ENCODE measurements at places on chromosomes 2 and 18.

- DNase-seq = no peak
Observed at GRCh38 chr2:220279372-220279771, 651.9 kb downstream of the SLC4A3 start.

DNA sequence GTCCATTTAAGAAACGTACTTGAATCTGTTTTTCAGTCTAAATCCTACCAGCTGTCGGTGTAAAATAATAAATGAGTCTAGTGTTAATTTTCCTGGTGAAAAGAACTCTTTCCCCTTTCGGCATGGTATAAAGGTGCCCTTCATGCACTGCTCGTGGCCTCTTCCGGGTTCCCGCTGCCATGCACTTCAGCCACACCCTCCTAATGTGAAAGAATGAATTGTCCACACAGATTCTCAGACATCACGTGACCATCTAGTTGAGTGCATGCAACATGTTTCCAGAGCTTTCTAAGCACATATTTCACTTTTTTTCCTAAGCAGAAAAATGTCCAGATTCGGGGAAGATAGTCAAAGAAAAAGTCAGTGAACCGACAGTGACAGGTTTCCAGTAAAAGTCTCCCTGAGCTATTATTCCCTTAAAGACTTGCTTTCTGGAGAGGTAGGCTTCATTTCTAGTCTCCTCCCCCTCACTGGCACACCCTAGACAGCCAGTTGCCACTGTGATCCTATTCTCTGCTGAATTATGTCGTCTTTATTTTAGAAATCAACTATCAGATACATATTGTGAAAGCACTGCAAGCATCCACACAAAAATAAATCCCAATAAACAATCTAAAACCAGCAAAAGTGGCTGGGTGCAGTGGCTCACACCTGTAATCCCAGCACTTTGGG is 65.9 kb upstream of the RPL31 start:
- DNase-seq = no peak

- no peak for DNase-seq
Observed at GRCh38 chr2:231732604-231733003, 24.3 kb downstream of the PTMA start.

GRCh38 chr2:239267288-239267951 is 133.4 kb downstream of the HDAC4 start:
- DNase-seq = no peak

DNA sequence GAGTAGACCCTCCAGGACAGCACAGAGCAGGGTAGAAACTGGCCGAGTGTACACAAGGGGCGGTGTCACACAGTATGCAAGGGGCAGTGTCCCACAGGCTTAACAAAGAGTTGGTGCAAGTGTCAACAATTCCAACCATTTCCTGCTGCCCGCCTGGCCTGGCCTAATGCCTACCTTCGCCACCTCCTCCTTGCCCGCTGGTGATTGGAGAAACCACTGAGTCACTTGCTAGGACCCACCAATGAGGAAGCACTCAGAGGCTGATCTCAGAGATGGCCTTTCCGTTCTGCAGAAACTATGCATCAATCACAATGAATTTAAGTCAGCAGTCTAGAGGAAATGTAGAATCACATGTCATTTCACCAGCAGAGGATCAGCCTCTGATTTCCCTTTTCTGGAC is 263.3 kb upstream of the PKDCC start:
- DNase-seq = no peak

DNA sequence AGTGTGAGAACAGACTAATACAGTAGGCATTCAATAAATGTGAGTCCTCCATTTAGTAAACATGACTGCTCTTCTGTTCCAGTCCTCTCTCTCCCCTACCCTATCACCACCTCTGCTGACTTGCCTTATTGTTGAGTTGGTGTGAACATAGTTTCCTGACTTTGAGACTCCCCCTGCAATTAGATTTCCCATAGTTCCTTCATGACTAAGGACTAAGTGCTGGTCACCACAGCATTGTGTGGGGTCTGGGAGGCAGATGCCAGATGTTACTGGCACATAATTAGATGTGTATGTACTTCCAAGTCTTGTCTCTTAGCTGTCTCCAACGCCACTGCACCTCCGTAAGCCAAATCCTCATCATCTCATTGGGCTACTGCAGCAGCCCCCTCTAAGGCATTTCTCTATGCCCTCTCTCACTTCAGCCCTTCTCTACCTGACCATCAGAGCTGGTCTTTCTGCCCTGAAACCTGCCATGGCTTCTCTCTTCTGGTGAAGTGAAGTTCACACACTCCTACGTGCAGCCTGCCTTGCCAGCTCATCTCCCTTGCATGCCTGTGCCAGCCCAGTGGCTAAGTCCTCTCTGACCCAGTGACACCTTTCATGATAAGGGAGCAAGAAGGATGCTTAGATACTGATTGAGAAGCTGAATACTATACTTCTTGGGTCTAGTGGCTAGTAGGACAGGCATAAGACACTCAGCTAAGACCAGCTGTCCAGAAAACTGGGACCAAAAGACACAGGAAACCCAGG is 81.6 kb upstream of the ALPP start:
- DNase-seq = no peak

DNA sequence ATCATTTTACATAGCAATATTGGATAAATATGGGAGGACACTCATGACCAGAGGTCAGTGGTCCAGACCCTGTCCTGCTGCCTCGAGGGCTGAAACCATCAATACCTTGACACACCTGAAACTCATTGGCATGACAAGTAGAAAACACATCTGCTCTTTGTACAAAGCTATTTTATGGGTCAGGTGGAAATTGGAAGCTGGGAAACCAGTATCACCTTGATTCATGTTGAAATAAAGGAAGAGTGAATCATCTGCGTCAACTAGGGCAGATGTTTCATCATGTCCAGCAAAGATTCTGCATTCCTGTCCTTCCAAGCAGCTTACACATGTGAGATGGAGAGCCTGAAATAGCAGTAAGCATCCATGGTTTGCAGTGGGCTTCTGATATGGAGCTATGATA is 80.0 kb upstream of the ERBB4 start:
- DNase-seq = no peak

DNA sequence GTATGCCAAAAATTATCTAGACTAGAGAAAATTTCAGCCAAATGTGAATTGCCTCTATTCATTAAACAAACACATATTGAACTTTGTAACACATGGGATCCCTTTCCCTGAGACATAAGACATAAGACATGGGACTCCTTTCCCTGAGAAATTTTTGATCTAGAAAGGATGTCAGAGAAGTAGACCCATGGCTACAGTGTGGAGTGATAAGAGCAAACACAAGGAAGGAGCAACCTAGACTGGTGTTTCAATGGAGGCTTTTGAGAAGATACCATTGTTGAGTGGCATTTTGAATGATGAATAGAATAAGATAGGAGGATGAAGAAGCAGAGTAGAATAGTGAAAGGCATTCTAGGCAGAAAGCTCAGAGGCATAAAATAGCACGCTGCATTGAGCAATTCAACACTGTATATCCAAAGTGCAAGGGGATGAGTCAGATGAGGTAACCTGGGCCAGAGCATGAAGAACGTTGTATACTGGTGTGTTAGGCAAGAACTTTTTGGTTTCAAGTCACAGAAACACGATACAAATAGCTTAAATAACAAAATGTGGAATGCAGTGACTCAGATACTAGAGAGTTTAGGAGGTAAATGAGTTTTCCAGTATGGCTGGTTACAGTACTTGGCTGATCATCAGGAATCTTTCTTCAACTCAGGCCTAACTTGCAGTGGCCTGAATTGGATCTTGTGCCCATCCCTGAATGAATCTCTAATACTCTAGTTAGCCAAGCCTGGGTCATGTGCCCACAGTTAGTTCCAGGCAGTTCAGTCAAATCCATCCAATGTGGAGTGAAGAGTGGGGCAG is 129.8 kb upstream of the TANK start:
- DNase-seq = no peak

GRCh38 chr2:99725820-99726219 is 236.0 kb upstream of the REV1 start:
- DNase-seq = no peak

DNA sequence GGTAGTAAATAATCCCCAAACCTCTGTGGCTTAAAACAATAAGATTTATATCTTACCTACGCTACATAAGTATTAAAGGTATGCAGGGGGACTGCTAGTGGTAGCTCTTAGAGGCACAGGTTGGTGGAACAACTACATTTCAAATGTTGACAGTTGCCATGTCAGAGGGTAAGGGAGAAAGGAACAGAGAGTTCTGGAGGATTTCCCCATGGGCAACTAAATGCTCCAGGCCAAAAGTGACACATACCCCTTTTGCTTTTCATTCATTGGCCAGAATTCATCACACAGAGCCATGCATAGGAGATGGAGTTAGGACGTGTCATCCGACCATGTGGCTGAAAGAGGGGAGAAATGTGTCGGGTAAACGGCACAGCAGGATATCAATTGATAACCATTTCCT is 133.2 kb downstream of the NAPG start:
- DNase-seq = no peak

DNA sequence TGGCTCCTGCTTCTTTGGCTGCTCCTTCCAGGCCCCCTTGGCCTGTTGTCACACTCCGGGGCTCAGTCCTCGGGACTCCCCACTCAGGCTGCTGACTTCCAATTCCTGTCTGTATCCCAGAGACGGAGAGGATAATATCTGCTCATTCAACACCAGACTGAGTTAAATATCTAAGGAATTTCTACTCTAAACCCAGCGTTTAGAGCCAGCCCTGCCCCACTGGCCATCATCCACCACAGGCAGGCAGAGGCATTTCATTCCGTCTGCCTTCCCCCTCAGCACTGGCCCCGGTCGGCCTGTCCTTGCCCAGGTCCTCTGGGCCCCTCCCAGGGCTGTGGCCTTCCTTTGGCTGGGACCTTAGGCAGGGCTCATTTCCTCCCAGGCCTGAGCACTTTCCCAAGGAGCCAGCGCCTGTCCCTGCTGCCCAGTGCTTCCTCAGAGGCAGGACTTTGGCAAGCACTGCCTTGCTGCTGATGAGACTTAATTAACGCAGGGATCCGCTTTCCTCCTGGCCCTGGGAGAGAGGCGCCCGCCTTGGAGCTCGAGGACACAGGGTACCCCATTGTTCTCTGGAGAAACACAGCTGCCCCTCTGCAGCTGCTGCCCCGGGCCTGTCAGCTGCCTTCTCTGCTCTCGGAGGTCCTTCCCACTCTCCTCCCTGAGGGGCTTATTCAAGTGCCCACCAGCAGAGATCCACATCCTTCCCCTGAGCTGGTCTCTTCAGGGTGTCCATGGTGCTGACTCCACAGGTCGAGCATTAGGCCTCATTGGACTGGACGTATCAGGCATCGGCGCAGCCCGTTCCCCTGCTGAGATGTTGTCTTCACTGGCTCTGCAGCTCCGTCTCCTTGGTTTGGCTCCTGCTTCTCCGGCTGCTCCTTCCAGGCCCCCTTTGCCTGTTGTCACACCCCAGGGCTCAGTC is 42.8 kb downstream of the ATOH8 start:
- DNase-seq = no peak

DNA sequence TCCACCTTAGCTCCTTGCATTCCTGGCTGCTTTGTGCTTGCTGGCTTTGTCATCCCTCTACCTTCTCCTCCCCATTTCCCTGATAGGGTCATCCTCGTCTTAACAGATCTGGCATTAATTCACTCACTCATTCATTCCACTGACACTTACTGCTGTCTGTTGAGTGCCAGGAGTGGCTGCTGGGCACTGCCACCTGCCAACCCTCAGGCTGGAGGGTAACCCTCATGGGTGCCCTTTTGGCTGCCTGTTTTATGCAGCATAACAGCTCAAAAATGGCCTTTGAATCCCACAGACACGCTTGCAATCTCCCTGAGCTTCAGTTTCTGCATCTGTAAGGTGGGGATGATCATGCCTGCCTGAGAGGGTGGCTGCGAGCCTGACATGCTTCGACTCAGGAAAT is 25.2 kb downstream of the FHOD3 start:
- no peak for DNase-seq

DNA sequence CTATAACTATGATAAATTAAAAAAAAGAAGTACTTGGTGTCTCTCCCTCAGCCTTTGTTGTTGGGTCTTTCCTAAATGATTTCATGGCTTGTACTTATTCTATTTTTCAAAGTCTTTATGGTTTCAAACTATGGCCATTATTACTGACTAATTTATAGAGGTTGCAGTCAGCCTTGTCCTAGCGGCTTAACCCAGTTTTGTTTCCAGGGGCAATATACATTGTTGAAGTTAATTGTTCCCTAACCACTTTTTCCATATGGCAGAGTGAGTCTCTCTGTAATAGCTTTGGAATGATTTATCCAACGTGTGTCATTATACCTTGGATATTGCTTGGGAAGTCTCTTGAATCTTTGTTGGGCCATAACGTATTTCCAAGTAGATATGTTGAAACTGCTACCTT is 408.8 kb downstream of the HRH4 start:
- DNase-seq = no peak

DNA sequence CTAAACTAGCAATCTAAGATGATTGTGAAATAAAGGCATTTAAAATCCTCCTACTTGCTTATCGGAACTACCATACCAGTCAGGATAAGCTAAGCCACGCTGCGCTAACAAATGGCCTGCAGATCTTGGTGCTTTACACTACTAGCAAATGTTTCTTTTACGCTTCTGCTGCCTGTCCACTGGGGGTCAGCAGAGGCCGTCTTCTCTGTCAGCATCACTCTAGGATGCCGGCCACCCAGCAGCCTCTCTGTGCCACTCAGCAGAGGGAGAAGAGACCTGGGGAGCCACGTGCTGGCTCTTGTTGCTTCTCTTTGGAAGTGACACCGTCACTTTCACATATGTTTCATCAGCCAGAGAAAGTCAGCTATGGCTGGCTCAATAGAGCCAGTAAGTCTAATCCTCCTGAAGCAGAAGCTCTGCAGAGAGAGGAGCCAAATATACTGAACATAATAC is 36.6 kb downstream of the COPS8 start:
- DNase-seq = no peak

DNA sequence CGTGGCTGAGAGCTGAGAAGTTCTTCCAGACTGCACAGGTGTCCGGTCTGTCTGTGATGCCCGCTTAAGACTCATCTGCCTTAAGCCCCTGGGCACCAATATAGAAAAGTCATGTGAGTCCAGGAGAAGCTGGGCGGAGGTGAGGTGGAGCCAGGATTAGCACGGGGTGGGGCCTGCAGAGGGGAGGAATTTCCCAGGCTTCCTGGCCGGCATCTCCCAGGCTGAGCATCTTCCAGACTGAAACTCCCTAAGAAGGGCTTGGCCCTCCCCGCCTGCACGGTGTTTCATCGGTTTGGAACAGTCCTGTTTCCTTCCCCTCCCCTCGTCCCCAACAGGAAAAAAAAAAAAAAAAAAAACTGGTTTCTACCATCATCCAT is 270.3 kb downstream of the ATAD2B start:
- no peak for DNase-seq

- no peak for DNase-seq
Observed at GRCh38 chr18:58402247-58402646, 226.6 kb downstream of the ALPK2 start.

DNA sequence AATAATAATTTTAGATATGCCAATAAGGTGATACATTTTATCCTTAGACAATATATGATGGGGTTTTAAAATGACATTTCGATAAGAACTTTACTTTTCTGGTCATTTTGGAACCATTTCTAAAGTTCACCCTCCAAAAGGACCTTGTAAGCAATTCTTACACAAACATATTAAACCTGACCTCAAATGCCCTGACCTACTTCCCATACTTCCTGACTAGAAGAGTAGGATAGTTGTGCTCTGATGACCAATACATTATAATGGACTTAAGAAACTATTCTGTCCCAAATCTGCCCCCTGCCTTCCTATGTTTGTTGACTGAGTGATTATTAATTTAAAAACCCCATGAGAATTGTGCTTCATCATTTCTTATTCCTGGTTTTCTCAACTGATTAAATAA is 24.6 kb downstream of the GCA start:
- no peak for DNase-seq

All from cortex of kidney (tissue), 1 donor.